ENCODE measurements at places on chromosomes 7 and 10.

DNA sequence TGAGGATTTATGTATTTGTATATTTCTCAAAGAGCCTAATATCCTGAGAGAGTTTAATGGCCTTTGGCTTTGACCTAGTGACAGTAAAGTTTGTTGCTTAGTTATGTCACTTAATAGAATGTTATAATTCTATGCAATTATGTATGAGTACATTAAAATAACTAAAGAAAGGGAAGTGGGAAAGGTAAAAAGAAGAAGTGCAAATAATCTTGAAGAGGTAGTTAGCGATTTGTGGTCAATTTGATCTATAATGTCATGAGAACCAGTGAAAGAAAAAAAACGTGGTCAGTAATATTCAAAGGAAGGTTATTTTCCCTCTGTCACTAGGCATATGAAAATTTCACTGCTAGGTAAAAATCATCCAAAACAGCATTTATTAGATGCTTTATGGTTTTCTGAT, 143.4 kb upstream of the LSM8 start:
- no peak for DNase-seq

- DNase-seq = no peak
Observed at GRCh38 chr10:99232360-99232999, 3.2 kb downstream of the HPSE2 start.

GRCh38 chr7:75743455-75743859, 4.7 kb upstream of the HIP1 start:
- DNase-seq = no peak

GRCh38 chr10:9158675-9159074, 1104.2 kb downstream of the GATA3 start:
- no peak for DNase-seq

GRCh38 chr7:142883571-142884285, 1.8 kb downstream of the TRPV6 start:
- DNase-seq = no peak

DNA sequence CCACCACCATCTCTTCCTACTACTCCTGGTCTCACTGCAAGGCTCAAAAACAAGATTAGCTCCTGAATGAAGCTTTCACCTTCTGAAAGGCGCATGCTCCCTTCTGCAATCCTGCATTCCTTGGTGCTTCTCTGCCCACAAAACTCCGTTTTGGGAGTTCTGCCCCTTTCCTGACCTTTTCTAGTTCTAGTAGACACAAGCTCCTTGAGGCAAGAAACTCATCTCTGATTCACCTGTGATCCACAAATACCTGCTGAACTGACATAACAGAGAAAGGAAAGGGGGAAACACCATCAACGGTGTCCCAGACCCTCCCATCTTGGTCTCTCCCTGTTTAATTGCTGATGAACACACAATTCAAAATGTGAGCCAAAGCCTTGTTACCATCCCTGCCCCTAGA, 64.0 kb upstream of the EGR2 start:
- no peak for DNase-seq

DNA sequence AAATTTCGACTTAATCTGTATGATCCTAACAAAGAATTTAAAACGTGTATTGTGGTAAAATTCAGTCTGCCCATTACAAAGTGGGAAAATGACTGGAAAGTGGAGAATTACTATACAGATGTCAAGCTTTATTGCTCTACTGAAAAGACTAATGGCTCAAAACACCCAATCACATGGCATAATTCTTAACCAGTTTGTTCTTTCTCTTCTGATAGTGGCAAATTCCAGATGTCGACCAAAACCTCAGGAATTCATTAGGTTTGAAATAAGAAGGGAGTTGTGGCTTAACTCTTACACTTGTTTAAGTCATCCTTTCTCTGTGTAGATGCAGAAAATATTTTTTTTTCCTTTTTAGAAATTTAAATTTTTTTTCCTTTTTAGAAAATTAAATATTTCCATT, 1254.9 kb upstream of the LRRN3 start:
- DNase-seq = no peak

- DNase-seq = no peak
Observed at GRCh38 chr10:7484456-7485243, 73.8 kb upstream of the SFMBT2 start.

DNA sequence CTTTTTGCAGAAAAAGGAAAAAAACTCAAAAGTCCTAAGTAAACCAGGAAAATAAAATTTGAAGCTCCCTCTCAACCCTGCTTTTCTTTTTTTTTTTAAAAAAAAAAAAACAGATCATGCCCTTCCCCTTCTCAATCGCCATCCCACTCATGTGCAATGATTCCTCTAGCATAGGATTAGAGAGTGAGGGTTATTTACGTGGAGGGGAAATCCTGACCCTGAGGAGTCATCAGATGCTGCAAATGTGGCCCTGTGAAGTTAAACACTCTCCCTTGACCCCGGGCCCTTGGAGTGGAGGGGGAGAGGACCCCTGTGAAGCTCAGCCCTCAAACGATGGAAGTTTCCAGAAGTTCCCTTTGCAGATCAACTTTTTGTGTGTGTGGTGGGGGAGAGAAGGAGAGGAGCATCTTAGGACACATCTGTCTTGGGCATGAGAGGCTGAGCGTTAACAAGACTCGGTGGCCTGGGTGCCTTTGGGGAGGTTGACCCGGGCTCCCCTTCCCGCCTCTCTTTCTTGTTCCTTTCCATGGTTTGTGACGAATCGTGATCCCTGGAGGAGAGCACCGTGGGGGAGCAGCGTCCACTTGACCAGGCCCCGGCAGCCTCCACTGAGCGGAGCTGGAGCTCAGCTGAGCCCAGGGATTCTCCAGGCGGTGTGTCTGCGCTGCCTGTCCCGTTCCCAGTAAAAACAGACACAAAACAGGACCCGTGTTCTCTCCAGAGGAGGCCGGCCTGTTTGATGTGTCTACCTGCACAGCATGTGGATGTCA, 1.5 kb upstream of the SHH start:
- DNase-seq = no peak

DNA sequence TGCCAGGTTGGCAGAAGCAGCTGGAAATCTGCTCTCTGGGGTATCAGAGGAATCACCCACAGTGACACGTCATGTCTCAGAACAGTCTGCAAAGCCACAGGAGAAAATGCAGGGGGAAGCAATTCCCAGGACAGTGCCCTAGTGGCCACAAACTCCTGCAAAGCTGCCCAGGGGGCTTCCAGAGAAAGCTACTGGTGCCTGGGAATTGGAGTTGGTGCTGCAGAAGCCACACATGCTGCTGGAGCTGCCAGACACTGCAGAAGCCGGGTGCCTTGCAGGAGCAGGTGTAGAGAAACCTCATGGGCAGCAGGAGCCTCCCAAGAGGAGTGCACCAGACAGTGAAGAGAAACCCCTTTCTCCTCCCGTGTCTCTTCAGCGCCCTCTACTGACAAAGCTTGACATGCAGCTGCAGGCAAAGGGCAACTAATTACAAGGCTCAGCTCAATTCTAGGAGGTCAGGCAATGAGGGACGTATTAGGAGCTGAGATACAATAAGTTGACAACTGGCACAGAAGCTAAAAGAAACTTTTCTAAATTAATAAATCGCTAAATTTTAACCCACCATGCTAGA, 30.2 kb upstream of the NUB1 start:
- DNase-seq = no peak

GRCh38 chr10:71029411-71029892, 141.1 kb upstream of the PCBD1 start:
- DNase-seq = no peak

All from stimulated activated CD8-positive, alpha-beta memory T cell treated with anti-CD3 and anti-CD28 coated beads, Interleukin-15, amount 100 ng/mL, for 24 hours (primary cell).